ENCODE measurements at places on chromosomes 16 and 17.

GRCh38 chr17:2940352-2940751 lies 123.1 kb downstream of the OR1D5 start:
- no peak for DNase-seq

DNA sequence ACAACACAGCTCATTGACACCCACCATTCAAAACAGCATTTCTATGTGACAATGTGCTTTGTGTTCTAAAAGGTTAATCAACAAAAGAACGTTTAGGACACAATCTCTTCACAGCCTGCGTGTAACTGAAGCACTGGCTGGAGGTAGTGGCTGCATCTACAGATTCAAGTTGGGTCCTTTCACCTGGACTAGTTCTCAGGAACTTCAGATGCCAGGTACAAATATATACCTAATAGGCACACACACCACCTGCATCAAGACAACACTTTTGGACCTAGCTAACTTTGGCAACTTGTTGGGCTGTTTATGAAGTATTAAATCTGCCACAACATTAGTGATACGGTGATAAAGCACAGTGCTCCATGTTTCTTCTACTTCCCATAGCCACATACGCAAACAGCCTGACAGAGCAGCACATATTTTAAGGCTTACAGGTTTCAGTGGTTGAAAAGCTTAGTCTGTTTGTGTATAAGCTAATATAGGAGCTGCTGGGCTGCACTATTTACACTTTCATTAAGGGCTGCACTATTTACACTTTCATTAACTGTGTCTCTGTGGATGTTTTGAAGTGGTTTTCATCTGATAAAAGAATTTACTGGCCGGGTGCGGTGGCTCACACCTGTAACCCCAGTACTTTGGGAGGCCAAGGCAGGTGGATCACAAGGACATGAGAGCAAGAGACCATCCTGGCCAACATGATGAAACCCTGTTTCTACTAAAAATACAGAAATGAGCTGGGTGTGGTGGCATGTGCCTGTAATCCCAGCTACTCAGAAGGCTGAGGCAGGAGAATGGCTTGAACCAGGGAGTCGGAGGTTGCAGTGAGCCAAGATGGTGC lies 132.6 kb downstream of the PARN start:
- no peak for DNase-seq

DNA sequence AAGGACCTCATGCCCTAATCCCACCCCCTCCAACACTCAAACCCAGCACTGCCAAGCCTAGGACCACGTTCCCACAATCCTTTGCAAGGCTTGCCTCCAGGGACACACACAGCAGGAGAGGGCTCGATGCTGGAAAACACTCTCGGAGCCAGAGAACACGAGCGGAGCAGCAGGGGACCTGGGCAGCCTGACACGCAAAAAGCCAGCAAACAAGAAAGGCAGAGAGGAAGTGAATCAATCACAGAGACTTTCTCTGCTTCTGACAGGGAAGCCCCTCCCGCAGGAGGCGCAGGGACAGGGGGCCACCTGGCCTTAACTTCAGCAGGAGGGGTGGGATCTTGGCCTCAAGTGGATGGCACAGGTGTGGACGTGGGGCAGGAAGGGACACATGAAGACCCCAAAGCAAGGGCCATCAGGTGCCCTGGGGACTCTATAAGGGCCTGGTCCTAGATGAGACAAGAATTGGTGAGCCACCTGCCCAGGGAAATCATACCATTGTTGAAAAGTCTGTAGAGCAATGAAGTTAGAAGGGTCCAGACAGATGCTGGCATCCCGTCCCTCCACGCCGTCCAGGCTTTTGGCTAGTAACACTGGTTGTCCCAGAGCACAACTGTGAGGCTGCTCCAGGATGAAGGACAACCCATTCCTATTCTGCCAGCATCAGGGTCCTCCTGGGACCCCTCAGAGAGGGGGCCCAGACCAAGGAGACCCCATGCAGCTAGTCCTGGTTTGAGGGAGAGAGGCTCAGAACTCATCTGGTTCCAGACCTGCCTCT lies 2.2 kb downstream of the SDK2 start:
- DNase-seq, result peak; percentile 51

GRCh38 chr16:89687092-89687940 lies 827 bp downstream of the CDK10 start:
- DNase-seq, result peak; percentile 1

DNA sequence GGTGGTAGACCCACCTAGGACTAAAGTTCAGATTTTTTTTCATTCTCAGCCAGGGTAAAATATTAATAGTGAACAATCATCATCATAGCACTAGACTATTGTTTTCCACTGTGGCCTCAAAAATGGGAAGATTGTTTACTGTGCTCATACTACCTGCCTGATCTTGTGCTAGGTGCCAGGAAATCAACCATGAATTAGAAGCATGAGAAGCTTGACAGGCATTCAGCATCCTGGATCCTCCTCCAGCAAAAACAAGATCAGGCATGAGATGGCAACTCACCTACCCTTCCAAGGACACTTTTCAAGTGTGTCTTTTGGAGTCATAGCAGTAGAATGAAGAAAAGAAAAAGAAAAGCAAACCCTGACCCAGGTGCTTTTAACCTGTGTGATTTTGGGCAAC lies 174.2 kb downstream of the CYLD start:
- no peak for DNase-seq

GRCh38 chr16:51113236-51114125 lies 37.6 kb downstream of the SALL1 start:
- no peak for DNase-seq

GRCh38 chr16:48627148-48627547 lies 17.2 kb upstream of the N4BP1 start:
- DNase-seq, result peak; percentile 6

- DNase-seq, result no peak
These were observed 2.1 kb downstream of the MC1R start for GRCh38 chr16:89920723-89921122.

DNA sequence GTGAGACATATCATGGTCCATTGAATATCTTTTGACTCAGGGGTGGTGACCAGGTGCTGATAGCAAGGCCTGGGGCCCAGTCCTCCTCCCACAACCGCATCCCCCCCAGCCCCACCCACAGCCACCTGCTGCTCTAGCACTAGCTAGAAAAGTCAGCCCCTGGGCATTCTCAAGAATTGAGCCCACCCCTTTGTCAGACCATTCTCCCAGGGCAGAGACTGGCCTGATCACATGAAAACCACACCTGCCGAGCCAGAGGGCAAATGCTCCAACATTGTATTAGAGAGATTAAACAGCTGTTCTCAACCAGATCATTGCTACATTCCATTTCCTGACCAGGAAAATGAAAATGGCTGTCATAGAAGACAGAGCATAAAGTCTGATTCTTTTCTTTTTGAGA lies 62.4 kb downstream of the RAB11FIP4 start:
- no peak for DNase-seq

- no peak for DNase-seq
These were observed 16.1 kb downstream of the ADGRG1 start for GRCh38 chr16:57644383-57645014.

DNA sequence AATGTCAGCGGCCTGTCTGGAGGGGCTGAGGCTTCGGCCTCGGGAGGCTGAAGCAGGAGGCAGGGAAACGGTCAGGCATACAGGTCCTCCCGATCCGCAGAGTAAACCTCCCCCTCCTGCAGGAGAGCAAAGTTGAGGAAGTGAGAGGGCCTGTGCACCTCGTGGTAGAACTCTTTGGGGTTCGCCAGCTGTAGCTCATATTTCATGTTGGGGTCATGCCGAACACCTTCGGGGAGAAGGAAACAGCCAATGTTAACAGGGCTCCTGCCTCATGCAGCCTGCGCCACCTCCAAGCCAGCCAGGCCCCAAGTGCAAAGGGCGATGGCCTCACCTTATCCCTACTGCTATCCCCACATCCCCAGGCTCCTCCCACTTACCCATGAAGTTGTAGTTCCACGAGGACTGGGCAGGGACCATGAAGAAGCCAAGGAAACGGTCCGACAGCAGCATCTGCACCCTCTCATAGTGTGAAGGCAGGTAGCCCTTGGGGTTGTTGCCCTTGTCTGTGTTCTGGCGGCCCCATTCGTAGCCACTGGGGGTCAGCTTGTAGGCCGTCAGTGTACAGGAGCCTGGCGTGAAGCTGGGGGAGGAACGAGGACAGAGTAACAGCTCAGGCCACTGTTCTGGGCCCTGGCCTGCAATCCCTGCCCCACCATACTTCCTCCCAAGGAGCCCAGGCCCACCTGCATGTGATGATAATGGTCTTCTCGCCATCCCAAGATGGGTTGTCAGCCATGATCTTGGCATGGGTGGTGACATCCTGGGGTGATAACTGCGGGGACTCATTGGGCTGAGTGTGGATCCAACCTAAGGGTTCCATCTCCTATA lies 1.3 kb upstream of the RILP start:
- DNase-seq, result no peak

- DNase-seq, result no peak
These were observed at the start of gene TBX4 for GRCh38 chr17:61452301-61453290. Gene TBX4, plus strand, starts transcription at chr17:61452422. Its CDS starts 4,069 bp downstream, at chr17:61456491.

- no peak for DNase-seq
These were observed 271.4 kb upstream of the MAF start for GRCh38 chr16:79871906-79872305.

GRCh38 chr17:32148351-32148750 lies 6.0 kb downstream of the RHOT1 start:
- DNase-seq, result no peak

GRCh38 chr17:83151442-83152226 lies 72.2 kb downstream of the METRNL start:
- no peak for DNase-seq

- DNase-seq, result no peak
These were observed 591 bp downstream of the NPW start for GRCh38 chr16:2019921-2020831.

DNA sequence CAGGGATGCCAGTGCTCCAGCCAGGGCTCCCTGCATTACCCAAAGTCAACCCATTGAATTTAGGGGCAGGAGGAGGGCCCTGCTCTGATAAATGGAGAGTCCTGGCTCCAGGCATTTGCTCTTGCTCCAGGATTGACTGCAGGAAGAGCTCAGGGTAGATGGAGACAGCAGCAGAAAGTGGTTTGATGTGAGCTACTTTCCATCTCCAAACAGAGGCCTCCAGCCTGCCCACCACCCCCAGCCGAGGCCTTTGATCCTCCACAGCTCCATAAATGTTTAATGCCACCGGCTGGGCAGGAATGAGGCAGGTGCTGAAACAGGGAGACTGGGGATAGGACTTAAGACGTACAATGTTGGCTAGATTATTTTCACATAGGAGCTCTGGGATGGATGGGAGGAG lies 4.3 kb upstream of the SEZ6 start:
- DNase-seq, result no peak

GRCh38 chr17:78596871-78597764 lies 19.9 kb upstream of the DNAH17 start:
- DNase-seq, result no peak
